ENCODE measurements at places on chromosomes 3 and 15.

DNA sequence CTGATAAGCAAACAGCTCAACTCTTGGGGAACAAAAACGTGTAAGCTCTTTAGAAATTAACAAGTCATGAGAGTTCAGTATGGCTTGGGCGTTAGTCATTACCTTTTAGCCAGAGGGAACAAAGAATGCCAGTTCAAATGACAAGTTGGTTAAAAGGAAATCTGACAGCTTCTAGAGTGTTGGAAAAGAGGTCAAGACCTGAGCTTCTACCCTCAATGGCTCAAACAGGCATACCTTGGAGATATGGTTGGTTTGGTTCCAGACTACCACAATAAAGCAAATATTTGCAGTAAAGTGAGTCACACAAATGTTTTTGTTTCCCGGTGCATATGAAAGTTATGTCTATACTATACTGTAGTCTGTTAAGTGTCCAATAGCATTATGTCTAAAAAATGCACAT lies 136.1 kb downstream of the CACNA1D start:
- DNase-seq: no peak

DNA sequence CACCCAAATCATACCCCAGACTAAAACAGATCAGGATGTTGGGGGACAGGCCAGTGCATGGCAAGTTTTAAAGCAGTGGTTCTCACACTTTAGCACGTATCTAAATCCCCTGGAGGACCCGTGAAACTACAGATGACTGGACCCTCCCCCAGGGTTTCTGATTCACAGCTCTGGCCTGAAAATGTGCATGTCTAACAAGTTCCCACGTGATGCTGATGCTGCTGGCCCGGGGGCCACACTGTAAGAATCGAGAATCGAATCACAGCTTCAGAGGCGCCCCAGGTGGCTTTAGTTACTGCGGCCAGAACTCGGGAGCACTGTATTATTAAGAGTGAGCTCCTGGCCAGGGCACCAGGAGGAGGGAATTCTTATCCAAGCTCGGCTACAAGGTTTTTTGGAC lies 11.6 kb downstream of the ADAMTS17 start:
- DNase-seq: peak; percentile 37

DNA sequence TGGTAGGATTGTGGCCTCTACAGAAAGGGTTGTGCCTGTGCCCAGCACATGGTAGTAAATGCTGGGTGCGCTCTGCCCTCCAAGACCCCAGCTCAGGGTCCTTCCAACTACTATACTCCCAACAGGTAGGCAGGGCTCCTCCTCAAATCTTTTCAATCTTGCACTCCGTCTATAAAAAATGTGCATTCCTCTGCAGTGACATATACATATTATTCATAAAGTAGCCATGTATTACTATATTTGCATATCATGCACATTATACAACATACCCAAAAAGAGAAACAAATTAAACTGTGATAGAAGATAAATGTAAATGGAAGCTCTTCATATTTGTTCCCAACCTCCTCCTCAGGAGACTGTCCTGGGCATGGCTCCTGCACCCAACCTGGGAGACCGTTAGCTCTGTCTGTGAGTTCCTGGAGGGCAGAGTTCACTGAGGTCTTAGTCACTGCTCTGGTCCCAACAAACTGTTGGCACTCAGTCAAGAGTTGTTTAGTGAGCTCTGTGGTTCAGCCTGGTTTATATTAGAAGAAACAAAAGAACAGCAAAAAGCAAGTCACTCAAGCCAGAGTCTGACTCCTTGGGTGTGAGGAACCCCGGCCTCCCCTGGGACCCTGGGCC lies 47.7 kb upstream of the GRIP2 start:
- no peak for DNase-seq

- no peak for DNase-seq
Observed at GRCh38 chr15:100887211-100887913, 7.7 kb downstream of the ALDH1A3 start.

DNA sequence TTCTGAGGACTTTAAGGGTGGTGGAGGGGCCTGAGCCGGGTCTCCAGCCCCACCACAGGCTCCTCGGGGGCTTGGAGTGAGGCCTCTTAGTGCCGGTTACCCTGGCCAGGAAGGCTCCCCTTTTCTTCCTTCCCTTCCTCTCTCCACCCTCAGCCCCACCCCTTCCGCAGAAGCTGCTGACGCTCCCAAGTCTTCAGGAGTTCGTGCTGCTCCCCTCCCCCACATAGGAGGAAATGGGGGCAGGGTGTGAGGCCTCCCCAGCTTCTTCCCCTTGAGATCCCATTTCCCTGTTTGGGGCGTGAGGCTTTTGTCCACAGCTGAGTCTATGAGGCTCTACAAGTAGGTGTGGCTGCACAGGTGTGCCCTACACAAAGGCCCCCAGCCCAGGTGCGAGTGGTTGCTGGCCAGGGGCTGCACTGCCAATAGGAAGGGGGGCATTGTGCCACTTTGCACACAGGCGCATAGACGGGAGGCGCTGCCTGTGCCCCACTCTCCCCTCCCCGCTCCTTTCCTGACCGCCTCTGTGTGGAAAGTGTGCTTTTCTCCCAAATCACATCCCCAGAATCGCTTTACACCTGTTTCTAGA lies 915 bp upstream of the CALML4 start:
- DNase-seq: no peak

DNA sequence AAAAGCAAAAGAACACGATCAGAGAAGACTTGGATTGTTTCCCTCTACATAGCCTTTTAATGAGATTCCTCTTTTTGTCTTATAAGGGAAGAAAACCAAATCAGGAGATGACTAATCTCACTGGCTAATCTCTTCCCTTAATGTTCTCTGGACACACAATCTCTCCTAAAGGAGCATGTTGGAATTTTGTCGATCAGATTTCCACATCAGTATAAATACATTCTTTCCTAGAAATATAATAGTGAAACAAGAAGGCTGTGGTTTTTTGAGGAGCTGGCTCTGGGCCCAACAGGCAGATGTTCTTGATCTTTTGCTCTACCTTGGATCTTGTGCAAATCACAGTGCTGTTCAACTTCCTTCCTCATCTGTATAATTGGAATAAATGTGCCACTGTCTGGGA lies 94.0 kb downstream of the GTPBP8 start:
- no peak for DNase-seq

- no peak for DNase-seq
Observed at GRCh38 chr15:101139986-101140696, 111.7 kb downstream of the CHSY1 start.

GRCh38 chr15:26721232-26721967 lies 51.5 kb downstream of the GABRB3 start:
- DNase-seq: no peak

DNA sequence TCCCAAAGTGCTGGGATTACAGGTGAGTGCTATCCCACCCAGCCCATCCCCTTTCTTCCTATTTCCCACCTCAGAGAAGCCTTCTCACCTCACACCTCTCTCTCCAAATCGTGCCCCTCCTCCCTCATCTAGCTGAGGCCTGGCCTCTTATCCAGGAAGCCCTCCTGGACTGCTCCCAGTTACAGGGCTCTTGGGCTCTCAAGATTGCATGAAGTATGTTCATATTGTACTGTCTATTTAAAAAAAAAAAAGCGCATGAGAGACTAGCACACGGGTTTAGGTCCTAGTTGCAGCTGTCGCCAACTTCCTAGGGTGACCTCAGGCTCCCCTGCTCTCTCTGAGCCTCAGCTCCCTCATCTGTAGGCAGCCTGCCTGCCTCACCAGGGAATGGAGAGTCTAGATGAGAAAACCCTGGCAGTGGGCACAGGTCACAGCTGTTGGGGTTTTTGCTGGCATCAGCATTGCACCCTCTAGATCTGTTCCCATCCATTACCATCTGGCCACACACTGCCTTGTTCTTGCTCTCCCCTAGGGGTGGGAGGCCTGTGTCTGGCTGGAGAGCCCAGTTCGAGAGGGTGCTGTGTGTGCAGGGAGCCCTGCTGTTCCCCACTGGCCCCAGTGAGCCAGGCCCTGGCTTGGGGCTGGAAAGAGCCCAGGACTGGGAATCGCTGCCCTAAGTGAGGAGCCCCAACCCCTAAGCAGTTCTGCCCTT lies 24.2 kb upstream of the C15orf39 start:
- DNase-seq: no peak

- no peak for DNase-seq
Observed at GRCh38 chr15:66700412-66700801, 1.6 kb upstream of the SMAD6 start.

- DNase-seq: no peak
Observed at GRCh38 chr3:61563313-61564271, 2.2 kb downstream of the PTPRG start.

DNA sequence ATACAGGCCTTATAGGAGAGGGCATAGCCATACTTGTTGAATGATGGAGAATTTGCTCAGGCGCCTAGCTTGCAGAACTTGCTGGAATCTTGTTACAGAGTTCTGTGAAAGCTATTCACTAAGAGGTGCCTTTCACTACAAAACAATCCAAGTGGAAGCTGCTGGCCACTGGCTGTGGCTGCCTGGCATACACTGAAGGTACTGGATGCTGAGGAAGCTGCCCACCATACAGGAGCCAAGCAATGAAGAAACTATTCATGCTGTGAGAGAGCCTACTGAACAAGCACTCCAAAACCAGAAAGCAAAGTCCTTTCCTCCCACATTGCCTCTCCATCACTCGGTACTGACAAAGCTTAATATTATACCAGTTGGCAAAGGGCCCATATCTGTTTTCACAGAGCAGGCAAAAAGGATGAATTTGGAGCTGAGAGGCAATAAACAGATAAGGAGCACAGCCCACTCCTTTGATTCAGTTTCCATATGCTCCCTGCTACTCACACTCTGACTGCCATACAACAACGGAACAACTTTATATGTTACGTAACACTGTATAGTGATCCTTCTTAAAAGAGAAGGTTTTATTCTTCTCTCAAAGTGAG lies 192.6 kb upstream of the ALCAM start:
- no peak for DNase-seq

- no peak for DNase-seq
Observed at GRCh38 chr3:142498397-142499180, 50.8 kb upstream of the XRN1 start.

DNA sequence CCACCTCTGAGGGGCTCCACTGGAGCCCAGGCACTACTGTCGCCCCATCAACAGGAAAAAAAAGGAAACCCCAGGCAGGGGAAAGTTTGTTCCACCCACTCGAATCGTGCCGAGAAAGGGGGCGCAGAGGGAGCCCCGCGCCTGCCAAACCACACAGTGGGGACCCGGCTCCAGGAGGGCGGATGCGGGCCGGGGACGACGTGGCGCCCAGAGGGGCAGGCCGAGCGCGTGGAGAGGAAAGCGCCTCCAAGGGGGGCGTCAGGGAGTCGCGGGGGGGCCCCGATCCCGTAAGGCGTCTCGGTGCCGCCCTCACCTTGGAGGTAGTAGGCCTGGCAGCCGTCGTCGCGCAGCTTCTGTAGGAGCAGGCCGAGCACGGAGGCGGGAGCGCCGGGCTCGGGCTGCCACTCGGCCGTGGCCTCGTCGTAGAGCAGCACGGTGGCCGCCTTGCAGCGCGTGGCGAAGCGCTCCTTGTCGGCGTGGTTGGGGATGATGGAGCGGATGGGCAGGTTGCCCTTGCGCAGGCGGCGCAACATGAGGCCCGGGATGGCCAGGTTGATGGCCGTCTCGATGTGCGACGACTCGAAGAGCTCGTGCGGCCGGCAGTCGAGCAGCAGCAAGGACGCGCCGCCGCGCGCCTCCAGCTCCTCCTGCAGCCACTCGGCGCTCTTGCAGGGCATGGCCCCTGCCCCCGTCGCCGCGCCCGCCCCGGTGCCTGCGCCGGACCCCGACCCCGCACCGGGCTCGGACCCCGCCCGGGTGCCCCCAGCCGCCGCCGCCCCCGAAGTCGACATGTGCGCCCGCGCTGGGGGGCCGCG lies 627 bp downstream of the DUSP7 start:
- peak; percentile 53 for DNase-seq

DNA sequence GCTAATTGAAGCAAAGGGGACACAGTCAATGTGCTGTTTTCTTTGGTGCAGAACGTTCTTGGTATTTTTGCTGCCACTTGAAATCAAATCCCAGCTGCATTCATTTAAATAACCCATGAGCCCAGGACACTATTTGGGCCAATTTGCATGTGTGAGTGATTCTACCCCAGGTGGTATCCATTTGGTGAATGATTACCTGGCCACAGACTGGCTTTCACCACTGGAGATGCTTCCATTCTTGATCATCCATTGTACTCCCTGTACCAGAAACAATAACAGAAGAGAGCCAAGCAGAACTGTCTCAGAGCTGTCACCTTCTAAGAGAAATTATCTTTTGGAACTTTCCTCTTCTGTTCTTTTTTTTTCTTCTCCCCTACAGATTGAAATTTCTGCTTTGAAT lies 139.7 kb upstream of the RARB start:
- DNase-seq: no peak

- no peak for DNase-seq
Observed at GRCh38 chr3:102510663-102511062, 75.8 kb downstream of the ZPLD1 start.

GRCh38 chr3:4797201-4797705 lies 182.0 kb upstream of the BHLHE40 start:
- DNase-seq: no peak

- DNase-seq: no peak
Observed at GRCh38 chr15:64524778-64525177, 64.4 kb downstream of the ZNF609 start.

DNA sequence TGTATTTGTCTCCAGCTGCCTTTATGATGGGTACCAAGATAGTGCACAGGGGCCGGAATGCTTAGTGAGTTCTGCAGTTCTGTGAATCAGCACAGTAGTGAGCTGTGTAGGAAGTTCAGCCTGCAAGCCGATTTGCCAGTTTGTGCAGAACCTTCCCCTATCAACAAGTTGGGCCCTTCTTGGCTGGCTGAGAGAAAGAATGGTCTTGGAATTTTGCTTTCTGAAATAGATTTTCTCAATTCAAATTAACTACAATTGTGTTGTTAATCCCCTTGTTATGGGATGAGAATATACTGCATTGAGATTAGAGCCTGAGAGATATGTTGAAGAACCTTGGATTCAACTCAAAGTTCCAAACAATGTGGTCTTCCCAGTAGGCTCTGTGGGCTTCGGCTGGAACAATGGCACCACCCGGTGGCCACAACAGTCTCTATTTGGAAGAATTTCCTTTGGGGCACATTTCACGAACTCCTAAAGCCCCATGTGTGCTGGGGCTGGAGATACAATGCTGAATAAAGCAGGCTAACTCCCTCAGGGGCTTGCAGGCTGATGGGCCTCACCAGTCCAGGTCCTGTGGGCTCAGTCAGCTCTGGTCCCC lies 59.1 kb downstream of the TRIM42 start:
- no peak for DNase-seq

DNA sequence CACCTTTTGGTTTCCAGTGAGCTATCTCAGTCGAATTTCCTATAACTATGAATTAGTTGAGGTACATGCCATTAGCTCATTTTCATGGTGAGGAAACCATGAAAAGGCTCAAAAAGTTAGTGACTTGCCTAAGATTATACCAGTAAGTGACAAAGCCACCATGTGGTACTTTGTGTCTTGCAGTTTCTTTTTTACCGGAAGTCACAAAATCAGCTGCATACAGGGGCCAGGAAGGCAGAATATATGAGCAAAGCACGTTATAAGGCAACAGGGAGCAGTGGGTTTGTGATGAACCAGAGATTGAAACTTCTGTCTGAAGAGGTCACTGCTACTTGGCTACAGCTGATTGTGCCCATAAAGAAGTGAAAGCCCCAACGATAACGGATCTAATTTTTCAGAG lies 50.3 kb downstream of the CMTM8 start:
- no peak for DNase-seq
